Right cardiac atrium (tissue), 5 donors: ENCODE measurements at places on chromosomes 4 and X. TPM values are rescaled to one million over a fixed set of nuclear protein-coding genes. Genes with fewer than 3 reads are reported as not detected.

Gene FGF2
- 3.5 TPM for polyA plus RNA-seq

Gene EPHA5
- 0.34 TPM for polyA plus RNA-seq

Gene RBBP7
- polyA plus RNA-seq = 118 TPM

Gene TAF7L
- not detected for polyA plus RNA-seq

Gene SPANXB1
- not detected for polyA plus RNA-seq

Gene GABRQ
- polyA plus RNA-seq = not detected

Gene CFAP299
- not detected for polyA plus RNA-seq
